ENCODE measurements at places on chromosomes 7 and 10.

- no peak for DNase-seq
Measured at GRCh38 chr10:71998119-71998839, 34.1 kb downstream of the CHST3 start.

- no peak for DNase-seq
Measured at GRCh38 chr10:5361966-5362365, 2.8 kb upstream of the UCN3 start.

GRCh38 chr10:121694966-121695643 is 96.9 kb upstream of the FGFR2 start:
- DNase-seq: no peak

GRCh38 chr7:95046494-95047240 is 139.3 kb downstream of the PPP1R9A start:
- no peak for DNase-seq

DNA sequence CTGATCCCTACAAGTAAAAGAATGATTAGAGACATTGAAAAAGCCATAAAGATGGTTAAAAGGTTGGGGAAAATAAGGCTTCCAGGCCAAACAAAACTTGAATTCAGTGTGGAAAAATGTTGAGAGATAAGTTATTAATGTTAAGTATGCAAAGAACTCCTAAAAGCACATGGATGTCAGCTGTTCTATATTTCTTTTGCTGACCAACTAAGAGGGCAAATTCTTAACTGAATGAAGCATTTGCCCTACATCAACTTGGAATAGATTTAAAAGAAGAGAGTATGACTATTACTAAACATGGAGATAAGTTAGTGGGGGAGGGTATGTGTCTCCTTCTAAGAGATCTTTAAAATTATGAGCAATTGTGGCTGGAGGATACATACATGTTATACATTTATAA is 124.8 kb downstream of the KIAA1217 start:
- DNase-seq: peak; percentile 89

- no peak for DNase-seq
Measured at GRCh38 chr7:131288450-131288849, 39.2 kb upstream of the MKLN1 start.

All from fibroblast of the aortic adventitia (primary cell).